ENCODE measurements at places on chromosomes 3 and 15. TPM values are rescaled to one million over a fixed set of nuclear protein-coding genes. Genes with fewer than 3 reads are reported as not detected.

DNA sequence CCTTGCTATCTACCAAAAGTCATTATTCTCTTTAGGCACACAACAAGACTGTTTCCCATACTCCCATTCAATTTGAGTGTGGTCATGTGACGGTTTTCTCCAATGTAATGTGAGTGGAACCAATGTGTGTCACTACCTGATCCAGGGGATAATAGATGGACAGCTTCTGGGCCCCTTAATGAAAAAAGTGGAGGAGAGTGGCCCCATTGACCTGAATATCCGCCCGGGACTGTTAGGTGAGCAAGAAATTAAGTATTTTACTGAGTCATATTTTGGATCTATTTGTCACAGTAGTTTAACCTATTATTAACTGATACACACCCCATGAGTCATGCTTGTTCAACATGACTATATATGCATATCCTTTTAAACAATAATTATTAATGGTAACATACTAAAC is 15.1 kb upstream of the ARID3B start:
- DNase-seq: peak; percentile 89

Gene P2RY1
- total RNA-seq: 0.17 TPM

GRCh38 chr3:23084367-23084766 is 118.8 kb upstream of the UBE2E2 start:
- no peak for DNase-seq

Gene MCF2L2
- total RNA-seq: 0.25 TPM

DNA sequence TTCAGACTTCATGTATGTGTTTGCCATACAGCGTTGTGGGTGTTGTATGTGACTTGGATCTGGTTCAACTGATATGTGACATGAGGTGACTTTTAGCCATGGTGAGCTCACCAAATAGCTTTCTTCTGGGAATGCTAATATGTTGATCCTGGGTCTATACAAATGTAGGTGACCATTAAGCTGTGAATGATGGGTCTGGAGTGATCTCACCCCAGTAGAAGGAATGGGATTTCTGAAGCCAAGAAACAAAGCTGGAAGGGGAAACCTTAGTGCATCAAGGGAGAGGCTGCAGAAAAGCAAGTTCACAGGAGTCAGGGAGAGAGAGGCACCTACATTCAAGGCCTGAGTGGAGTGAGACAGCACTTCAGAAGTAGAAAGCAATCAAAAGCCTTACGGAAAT is 421.0 kb upstream of the THRB start:
- DNase-seq: no peak

DNA sequence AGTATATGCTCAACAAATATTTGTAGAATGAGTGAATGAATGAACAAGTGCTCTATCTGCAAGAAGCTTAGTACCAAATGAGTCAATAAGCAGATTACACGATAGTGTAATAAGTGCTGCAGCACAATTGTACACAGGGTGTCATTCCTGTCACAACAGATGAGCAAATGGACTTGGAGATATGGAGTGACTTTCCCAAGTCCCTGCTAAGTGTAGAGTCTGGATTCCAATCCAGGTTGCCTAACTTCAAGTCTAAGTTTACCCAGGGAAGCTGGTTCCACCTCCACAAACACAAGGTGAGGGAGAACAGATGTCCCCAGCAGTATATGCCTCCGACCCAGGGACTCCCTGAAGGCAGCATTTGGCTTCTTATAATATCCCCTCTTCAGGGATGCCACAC is 77.7 kb upstream of the RAD18 start:
- DNase-seq: no peak

DNA sequence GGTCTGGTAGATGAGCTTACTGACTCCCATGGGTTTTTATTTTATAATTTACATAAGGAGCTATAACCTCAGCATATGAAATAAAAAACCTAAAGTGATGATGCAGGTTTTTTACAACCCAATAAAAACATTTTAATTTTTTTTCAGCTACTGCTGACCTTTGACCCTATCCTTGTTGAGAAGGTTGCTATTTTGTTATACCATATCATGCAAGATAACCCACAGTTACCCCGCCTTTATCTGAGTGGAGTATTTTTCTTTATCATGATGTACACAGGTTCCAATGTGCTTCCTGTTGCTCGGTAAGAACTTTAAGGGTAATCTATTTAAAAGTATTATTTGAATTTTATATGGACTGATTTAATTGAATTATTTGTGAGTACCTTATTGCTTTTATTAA is 70.8 kb downstream of the DNAJC13 start:
- no peak for DNase-seq

Gene PLA2G4E
- total RNA-seq: not detected

DNA sequence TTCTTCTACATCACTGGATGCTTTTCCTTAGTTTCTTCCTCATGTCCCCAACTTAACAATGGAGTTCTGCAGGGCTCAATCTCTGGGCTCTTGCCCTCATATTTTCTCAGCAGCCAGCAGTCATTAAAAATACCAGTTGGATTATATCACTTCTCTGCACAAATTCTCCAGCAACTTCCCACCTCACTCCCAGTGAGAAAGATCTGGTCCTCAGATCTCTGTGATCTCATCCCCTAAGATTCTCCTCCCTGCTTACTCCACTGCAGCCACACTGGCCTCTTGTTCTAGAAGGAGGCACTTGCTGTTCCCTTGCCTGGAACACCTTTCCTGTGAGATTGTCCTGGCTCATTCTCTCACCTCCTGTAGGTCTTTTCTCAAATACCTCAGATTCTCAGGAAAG is 6.1 kb downstream of the ERICH6 start:
- DNase-seq: no peak

- no peak for DNase-seq
Observed at GRCh38 chr3:26345613-26346012, 277.0 kb upstream of the LRRC3B start.

GRCh38 chr15:45253330-45253729 is 1.3 kb downstream of the SLC28A2 start:
- DNase-seq: no peak

GRCh38 chr3:117691526-117691925 is 981.9 kb downstream of the TUSC7 start:
- DNase-seq: no peak

GRCh38 chr15:50134524-50135024 is 15.5 kb upstream of the ATP8B4 start:
- DNase-seq: peak; percentile 81

DNA sequence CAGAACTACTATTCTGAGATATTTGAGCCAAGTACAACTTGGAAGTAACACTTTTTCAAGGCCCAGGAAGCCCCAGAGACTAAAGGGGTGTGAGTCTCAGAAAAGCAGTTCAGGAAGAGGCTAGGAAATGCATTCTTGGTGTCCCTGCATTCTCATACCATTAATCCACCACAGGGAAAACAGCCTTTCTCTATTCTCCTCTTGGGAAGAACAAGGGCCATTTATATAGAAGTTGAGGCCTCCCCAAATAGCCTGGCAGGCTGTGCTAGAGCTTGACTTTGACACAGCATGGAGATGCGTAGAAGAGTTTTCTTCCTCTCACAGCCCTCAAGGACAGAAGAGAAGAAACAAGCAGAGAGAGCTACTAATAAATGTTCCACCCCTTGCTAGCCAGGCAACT is 5.5 kb upstream of the NR2C2 start:
- DNase-seq: no peak

DNA sequence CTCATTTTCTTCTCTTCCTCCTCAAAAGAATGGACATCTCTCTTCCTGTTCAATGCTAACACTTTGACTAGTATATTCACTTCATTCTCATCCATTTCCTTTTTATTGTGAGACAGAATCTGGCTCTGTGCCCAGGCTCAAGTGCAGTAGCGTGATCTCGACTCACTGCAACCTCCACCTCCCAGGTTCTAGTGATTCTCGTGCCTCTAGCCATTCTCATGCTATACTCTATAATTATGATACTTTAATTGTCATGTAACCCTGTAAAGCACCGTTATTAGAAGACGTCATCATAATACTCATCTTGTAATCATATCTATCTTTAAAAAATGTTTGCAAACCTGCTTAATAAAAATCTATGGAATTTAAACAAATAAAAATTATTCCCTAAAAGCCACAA is 107.0 kb downstream of the SHOX2 start:
- no peak for DNase-seq

DNA sequence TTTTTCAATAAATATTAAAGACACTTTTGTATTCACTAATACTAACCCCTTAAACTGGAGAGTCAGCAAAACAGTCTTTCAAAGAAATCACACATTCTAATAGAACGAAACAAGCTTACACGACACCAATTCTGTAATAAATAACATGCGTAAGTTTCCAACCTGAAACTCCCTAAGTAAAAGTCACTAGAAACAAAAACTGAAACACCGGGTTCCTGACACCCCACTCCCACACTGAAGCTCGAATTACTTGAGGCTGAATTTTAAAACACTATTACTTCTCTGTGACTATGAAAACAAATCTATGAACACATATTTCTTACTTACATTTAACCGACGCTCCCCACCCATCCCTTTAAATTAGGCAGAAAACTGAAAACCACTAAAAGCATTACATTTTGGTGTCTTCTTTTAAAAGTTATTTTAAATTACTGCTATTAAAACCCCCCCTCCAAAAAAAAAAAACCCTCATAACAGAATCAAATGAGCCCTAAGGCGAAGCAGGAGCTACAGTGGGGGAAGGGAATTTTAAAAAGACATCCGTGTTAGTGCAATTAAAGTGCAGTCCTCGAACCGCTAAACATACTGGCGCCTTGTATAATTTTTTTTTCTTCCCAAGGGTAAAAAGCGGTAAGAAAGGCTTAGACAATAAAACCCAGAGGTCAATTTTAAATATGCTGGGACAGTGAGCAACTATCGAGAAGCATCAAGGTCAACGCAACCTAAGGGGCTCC is 878 bp downstream of the SPPL2A start:
- peak; percentile 29 for DNase-seq

Gene CYP1A2
- total RNA-seq: not detected

Gene TNFAIP8L3
- 0.35 TPM for total RNA-seq

Gene UBL7
- total RNA-seq: 31.2 TPM

Gene STAB1
- total RNA-seq: 0.50 TPM

Gene CLDN16
- total RNA-seq: 30.2 TPM

Gene MESP2
- not detected for total RNA-seq

GRCh38 chr15:61159901-61160300 is 69.2 kb downstream of the RORA start:
- DNase-seq: no peak

- DNase-seq: no peak
Observed at GRCh38 chr15:69285834-69286233, 12.9 kb upstream of the PAQR5 start.

GRCh38 chr3:63874769-63875168 is 11.1 kb downstream of the ATXN7 start:
- no peak for DNase-seq

GRCh38 chr3:105162448-105162847 is 204.3 kb upstream of the ALCAM start:
- DNase-seq: no peak

Gene HPS3
- total RNA-seq: 45.5 TPM

Gene HEG1
- total RNA-seq: 97.1 TPM

DNA sequence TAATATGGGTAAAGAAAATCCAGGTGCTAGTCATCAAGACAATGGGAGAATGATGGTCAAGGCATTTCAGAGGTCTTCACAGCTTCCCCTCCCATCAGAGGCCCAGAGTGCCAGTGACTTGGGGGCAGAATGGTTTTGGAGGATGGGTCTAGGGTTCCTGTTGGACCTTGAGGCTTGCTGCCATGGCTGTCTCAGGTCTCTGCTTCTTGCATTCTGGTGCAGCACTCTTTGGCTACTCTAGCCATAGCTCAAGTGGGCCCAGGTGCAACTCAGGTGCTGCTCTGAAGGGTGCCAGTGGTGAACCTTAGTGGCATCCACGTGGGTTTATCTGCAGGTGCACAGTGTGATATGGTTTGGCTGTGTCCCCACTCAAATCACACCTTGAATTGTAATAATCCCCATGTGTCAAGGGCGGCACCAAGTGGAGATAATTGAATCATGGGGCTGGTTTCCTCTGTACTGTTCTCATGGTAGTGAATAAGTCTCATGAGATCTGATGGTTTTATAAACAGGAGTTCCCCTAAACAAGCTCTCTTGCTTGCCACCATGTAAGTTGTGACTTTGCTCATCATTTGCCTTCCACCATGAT is 48.5 kb upstream of the PEX5L start:
- no peak for DNase-seq

GRCh38 chr3:100045696-100046095 is 68.6 kb downstream of the FILIP1L start:
- no peak for DNase-seq
